Activated naive CD4-positive, alpha-beta T cell treated with Interleukin-2 at 50 U/mL for 16 hours (primary cell): ENCODE measurements at places on chromosomes 5 and 9.
A peak's percentile ranks its signal among the peaks of the same experiment; 100 is the strongest.

GRCh38 chr5:111776913-111777781, 20.2 kb upstream of the NREP start:
- no peak for DNase-seq

DNA sequence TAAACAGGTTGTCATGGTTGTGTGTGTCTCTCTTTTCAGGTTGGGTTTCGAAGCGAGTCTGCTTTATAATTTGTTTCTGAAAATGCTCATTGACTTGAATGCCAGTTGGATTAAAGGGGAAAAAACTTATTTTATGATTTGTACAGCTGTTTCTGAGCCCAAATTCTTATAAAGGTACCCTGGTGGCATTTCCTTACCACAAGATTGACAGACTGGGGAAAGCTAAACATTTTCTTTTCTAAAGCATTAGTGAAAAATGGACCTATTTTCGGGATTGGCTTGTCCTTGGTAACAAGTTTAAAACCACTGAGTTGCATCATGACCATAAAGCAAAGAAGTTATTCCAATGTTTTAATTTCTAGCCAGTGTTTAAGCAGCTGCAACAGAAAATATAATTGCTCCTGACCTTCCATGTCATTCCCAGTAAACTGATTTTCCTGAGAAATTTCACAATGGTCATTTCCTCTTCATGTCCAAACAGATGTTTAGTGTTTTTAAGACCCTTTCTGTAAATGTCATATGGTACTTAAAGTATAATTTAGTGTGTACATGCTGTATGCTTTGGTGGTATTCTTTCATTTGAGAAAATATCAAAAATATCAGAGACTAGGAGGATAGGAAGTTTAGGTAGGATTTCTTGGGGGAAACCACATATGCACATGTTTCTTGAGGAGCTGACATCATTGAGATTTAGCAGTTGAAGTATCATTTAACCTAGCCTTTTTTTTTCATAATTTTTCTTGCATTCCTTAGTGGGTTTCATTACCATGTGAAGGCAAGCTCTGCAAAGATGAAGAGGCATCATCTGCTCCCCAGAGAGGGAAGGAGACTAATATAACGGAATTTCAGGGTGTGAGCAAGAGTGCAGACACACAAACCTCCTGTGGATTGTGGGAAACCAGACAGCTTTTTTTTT, 667.1 kb upstream of the RGMB start:
- no peak for DNase-seq

GRCh38 chr5:124395926-124396325, 350.5 kb downstream of the ZNF608 start:
- no peak for DNase-seq

- DNase-seq: no peak
Observed at GRCh38 chr9:104775574-104775936, 11.6 kb downstream of the NIPSNAP3B start.

- DNase-seq: no peak
Observed at GRCh38 chr9:80707120-80707519, 982.2 kb downstream of the TLE1 start.

DNA sequence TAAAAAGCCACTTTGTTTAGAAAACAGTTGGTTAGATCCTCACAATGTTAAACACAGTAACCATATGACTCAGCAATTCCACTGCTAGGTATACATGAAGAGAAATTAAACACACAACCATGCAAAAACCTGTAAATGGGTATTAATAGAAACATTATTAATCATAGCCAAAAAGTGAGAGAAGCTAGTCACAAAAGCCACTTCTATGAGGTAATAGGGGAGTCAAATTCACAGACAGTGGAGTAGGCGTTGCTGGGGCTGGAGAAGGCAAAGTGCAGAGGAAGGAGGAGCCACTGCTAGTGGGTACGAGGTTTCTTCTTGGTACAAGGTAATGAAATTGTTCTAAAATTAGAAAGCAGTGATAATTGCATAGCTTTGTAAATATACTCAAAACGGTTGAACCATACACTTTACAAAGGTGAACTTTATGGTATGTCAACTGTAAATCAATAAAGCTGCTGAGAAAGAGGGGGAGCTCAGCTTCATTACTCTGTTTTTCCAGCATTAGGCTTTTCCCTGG, 364.4 kb downstream of the GADD45G start:
- DNase-seq: peak; percentile 49

DNA sequence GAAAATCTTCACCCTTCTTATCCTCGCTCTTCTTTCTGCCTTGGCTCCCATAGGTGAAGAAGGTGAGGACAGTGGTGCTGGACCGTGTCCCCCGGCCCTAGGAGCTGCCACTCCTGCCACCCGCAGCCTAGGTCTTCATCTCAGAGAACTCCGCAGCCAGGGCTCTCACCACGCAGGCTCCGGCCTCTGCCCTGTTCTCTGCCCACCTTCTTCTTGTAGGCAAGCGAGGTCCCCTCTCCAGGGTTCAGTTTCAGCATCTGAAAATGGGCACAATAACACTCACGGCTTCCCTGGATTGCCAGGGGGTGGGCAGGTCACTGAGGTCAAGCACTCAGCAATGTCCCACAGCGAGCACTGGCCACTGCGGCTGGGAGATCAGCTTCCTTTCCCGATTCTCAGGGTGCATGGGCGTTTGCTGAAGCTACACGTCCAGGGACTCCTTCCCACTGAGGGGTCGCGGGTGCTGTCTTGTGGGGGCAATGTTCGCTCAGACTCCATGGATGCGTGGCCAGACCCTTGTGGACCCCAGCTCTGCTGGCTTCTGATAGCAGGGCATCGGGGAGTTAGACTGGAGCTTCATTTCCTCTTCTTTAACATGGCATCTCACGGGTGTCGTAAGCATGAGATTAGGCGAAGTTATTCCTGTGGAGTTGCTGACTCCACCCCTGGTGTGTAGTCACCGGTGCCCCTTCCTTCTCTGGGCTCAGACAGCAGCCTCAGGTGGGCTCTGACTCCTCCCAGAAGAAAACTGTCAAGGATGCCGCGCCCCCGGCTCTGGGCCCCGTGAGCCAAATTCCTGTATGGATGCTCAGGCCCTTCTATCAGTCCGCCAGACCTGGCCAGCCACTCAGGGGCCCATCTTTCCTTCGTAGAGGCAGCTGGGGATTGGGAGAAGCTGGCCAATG, 145.1 kb upstream of the IRX2 start:
- DNase-seq: no peak

- no peak for DNase-seq
Observed at GRCh38 chr5:25295067-25295466, 650.3 kb upstream of the CDH10 start.

DNA sequence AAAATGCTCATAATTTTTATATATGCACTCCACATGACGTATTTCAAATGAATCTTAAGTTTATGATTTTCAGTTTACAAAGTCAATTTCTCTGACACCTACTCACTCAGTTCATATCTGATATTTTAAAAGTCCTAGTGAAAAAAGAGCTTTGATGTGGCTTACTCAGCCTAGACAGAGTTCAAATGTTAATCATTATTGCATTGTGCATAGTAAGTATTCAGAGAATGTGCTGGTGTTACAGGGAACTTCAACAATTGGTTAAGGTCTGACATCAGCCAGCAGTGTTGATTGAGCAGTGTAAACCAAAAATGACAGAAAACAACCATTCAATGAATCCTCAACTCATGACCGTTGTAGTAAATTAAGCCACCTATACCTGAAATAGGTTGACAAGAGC, 147.2 kb upstream of the LHFPL2 start:
- DNase-seq: no peak

- DNase-seq: no peak
Observed at GRCh38 chr5:159581502-159582249, 251.4 kb upstream of the IL12B start.

GRCh38 chr9:90722071-90722470, 79.4 kb upstream of the DIRAS2 start:
- DNase-seq: no peak
